ENCODE measurements at places on chromosomes 4 and X.

- DNase-seq: no peak
Observed at GRCh38 chrX:76971393-76972376, 475.5 kb upstream of the FGF16 start.

DNA sequence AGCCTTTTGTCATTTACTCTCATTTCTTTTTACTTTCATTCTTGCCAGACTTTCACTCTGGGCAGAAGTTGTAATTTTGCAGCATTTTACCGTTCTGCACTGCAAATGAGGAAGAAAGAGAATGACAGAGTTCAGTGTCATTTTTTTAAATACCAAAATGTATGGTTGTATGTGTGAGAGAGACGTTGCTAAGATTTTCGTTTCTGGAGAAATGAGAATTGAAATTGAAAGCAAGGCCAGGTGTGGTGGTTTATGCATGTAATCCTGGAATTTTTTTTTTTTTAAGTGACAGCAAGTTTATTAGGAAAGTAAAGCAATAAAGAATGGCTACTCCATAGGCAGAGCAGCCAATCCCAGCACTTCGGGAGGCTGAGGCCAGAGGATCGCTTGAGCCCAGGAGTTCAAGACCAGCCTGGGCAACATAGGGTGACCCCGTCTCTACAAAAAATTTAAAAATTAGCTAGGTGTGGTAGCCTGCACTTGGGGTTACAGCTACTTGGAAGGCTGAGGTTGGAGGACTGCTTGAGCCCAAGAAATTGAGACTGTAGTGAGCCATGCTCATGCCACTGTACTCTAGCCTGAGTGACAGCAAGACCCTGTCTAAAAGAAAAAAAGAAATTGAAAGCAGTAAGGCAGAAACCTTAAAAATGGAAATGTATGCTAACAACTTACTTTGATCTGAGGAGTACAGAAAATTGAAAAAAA, 12.9 kb downstream of the DCK start:
- DNase-seq: no peak

- DNase-seq: no peak
Observed at GRCh38 chrX:129145385-129145784, 377.9 kb downstream of the SMARCA1 start.

DNA sequence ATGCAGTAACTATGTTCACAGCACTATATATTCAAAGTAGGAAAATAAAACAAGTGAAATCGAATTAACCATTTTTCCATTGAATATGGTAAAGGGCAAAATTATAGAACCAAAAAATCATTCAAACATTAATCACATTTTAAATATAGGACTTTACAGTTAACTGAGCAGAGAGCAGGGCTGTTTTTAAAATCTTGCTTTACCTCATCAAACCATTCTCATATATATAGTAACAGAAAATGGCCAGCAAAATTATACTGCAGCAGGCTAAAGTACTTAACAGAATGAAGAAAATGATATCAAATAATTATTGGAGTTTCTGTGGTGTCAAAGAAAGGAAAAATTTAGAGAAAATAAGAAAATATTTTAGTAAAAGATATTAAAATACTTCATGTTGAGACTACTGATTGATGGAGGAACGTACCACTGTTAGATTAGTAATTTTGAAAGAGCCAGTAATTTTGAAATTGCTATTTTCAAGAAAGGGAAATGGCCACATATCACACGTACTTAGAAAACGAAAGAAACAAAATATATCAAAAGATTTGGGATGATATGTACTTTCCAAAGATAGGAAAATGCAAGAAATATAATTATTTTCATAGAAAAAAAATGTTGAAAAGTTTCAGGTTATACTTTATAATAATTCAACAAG, 813.7 kb downstream of the DMD start:
- no peak for DNase-seq

DNA sequence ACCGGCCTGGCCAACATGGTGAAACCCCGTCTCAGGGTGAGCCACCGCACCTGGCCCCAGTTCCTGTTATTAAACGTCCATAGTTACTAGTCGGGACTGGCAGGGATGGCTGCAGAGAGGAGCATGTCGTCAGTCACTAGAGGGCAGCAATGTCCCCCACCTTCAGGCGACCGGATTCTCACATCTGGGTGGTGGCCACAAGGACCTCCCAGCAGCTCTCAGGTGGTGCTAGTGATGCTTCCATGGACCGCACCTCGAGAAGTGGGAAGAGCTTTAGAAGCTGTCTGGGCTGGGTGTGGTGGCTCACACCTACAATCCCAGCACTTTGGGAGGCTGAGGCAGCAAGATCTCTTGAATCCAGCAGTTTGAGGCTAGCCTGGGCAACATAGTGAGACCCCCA, 13.3 kb upstream of the IL3RA start:
- peak; percentile 81 for DNase-seq

DNA sequence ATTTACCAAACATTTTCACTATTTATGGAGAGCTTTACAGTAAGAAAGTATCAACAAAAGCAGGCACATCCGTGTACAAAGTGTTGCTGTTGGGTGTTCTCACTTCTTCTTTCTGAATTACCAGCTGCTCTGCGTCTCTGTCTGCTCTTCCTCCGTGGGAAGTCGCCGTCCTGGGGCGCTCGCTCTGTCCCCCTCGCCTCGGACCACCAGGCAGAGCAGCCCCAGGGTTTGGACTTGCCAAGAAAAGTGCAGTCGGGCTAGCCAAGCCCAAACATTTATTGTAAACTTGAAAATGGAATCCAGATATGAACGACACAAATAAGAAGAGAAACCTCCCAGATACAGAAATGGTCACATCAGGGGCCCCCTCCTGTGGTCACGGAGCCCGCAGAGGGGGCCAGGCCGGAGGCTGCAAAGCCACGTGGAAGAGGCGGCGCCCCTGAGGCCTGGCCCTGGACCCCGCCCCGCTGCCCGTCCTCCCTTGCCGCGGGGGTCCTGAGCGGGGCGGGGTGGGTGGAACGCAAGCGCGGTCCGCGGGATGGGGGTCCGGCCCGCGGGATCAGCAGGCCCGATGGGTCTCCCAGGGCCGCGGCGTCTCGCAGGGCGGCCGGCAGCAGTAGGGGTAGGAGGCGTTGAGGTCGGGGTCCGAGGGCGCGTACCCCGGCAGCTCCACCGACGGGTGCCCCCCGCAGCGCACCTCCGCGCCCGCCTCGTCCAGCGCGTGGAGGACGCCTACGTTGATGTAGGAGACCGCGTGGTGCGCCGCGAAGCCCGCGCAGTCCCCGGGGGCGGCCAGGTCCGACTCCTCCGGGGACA, 1.5 kb downstream of the TMEM271 start:
- DNase-seq: no peak

GRCh38 chrX:110241816-110242215, 76.1 kb downstream of the AMMECR1 start:
- DNase-seq: no peak

DNA sequence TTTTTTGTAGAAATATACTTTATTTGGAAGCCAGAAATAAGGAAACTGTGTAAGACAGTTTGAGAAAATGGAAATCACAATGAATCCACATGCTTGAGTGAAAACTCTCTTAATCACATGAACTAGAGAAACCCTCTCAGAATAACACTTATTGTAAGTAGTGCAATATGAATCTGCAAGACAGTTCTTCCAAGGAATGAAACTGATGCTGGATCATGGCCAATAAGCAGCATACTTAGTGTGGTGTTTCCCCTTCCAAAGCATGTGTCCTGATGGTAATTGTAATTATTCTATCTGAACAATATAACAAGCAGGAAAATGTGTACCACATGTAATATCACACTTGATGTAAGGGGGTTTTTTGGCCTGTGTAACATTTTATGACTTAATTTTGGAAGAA, 1870.5 kb upstream of the TENM3 start:
- no peak for DNase-seq

DNA sequence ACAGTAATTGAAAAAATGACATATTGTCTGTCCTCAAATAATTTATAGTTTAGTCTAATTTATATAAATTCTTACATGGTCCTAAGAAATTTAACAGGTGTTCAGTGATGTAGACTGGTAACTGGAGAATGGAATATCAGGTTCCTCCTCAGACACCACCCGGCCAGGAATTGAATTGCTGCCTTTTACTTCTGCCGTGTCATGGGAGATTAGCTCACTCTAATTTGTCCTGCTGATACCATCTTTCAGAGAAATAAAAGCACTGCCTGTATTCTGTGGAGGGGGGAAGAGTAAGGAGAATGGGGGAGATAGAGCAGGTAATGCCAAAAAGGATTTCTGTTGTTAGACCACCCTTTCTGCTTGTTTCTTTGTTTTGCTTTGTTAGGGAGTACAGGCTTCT, 125.2 kb upstream of the KLHL4 start:
- DNase-seq: no peak

DNA sequence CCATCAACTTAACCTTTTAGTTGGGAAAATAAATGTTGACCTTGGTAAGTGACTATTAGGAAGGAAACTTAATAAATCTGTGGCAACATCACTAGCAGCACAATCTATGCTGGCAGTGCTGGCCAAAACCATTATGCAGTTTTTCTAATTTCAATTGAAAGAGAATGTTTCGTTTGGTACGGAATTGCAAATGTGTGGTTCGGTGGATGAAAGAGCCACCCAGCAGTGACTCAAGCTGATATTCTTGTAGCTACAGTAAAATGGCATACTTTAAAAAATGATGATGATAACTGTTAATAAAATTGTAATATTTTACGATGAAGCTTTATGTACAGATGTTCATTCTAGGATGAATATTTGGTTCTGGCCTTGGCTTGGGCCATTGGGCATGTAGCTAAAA, 40.7 kb upstream of the AP1S2 start:
- DNase-seq: no peak

GRCh38 chrX:155108427-155108826, 37.1 kb downstream of the BRCC3 start:
- no peak for DNase-seq

DNA sequence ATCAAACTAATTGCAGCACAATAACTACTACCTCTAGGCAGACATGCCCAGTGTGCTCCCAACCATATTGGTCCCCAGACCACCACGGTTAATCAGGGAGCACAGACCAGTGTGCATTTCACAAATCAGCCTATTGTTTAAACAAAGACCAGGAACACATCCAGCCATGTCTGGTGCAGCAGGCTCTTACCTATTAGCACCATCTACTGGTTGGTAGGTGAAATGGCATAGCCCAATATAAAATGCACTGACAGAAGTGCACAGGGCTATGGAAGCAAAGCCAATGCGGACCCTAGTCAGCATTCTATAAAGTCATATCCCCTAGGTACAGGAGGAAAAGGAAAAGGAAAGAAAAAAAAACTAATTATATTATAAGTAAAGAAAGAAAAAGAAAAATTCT, 15.5 kb upstream of the CYLC1 start:
- DNase-seq: peak; percentile 17

DNA sequence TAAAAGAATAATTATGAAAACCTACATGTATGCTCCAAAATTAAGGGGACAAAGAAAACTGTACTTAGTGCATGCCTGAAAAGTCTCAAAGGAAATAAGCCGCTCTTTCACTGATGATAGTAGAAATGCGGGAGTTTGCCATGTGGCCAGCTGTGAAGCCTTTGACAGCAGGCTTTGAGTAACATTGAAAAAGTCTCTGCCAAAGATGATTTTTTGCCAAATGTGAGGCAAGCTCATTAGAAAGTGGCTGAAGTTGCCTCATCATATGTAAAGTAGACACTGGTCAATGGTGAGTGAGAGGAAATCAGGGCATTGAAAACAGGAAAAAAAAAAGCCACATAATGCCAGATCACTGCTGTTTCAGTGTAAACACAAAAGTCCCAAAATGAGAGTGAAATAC, 2360.1 kb downstream of the PCDH7 start:
- no peak for DNase-seq

- no peak for DNase-seq
Observed at GRCh38 chrX:46317163-46317562, 228.1 kb downstream of the ZNF674 start.
